ENCODE measurements at places on chromosomes 7 and 10. TPM values are rescaled to one million over a fixed set of nuclear protein-coding genes. Genes with fewer than 3 reads are reported as not detected.

GRCh38 chr10:124879136-124879535 lies 62.8 kb upstream of the ZRANB1 start:
- DNase-seq, result no peak

The EXOC6 gene
- 18.0 TPM for total RNA-seq

DNA sequence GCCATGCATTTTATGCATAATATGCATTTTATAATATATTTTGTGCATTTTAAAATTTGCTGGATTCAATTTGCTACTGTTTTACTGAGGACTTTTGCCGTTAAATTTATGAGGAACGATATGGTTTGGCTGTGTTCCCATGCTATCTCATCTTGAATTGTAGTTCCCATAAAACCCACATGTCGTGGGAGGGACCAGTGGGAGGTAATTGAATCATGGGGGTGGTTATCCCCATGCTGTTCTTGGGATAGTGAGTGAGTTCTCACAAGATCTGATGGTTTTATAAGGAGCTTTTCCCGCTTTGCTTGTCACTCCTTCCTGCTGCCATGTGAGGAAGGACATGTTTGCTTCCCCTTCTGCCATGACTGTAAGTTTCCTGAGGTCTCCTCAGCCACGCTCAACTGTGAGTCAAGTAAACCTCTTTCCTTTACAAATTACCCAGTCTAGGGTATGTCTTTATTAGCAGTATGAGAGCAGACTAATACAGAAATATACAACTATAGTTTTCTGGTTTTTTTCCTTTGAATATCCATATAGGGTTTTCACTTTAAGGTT lies 201.4 kb upstream of the SH2B2 start:
- DNase-seq, result no peak

GRCh38 chr10:70124918-70125317 lies 7.7 kb downstream of the AIFM2 start:
- DNase-seq, result no peak

DNA sequence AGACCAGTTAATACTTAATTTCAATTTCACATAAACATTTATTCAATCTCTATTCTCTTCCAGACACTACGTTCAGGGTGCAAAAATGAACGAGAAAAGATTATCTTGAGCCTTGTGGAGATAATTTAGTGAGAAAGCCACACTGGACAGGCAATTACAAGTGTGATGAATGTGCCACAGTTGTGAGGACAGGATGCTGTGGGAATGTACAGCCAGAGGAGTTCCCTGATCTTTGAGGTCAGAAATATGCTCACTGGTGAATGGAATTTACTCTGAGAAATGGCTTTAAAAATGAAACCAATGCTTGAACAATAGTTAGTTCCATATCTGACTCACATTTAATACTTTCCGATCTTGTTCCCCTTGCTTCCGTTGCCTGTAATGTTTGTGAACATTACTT lies 864.8 kb downstream of the GATA3 start:
- no peak for DNase-seq

DNA sequence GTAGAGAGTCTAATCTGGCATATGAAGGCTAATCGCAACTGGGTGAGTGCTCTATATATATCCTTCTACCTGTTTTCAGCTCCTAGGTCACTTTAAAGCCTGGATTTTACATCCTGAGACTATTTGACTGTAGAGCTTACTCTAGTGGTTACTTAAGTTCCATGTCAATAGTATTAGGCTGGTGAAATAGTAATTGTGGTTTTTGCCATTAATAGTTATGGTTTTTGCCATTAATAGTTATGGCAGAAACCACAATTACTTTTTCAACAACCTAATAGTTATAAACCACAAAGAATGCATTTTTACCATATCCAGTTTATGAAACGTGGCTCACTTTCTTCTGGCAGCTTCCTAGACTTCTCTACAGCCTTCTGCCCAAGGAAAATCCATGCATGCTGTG lies 263.1 kb upstream of the KIAA1217 start:
- no peak for DNase-seq

- no peak for DNase-seq
These were observed 108.1 kb upstream of the FAM133B start for GRCh38 chr7:92698237-92698841.
